Testis (tissue), 5 donors: ENCODE measurements at places on chromosomes 2 and 18. TPM values are rescaled to one million over a fixed set of nuclear protein-coding genes. Genes with fewer than 3 reads are reported as not detected.

The NAT8 gene
- 6.0 TPM for polyA plus RNA-seq

The ITPRIPL1 gene
- 57.9 TPM for polyA plus RNA-seq

The PAX8 gene
- polyA plus RNA-seq: 22.3 TPM

The SPATS2L gene
- 67.6 TPM for polyA plus RNA-seq

The SLC8A1 gene
- polyA plus RNA-seq: 3.6 TPM

The STPG4 gene
- polyA plus RNA-seq: 19.4 TPM

The RAB17 gene
- 6.3 TPM for polyA plus RNA-seq

The COLEC12 gene
- 10.4 TPM for polyA plus RNA-seq

The FTCDNL1 gene
- 1.5 TPM for polyA plus RNA-seq
